ENCODE measurements at places on chromosomes 2 and 18. TPM values are rescaled to one million over a fixed set of nuclear protein-coding genes. Genes with fewer than 3 reads are reported as not detected.

DNA sequence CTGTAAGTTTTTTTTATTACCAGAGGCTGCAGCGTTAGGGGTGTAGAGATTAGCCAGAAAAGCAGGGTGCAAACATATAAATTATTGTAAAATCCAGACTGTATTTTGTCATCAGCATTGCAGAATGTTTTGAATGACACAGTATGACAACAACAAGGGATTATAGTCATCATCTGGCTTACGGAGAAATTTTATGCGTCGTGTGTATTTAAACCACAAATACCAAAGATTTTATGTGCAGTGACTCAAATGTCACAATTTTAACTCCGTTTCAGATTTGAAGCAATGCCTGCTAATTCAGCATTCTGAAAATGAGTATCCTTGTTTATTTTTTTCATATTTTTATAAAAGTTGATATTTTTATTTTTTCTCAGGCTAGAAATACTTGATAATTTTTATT, 19.4 kb upstream of the TMX3 start:
- no peak for DNase-seq

DNA sequence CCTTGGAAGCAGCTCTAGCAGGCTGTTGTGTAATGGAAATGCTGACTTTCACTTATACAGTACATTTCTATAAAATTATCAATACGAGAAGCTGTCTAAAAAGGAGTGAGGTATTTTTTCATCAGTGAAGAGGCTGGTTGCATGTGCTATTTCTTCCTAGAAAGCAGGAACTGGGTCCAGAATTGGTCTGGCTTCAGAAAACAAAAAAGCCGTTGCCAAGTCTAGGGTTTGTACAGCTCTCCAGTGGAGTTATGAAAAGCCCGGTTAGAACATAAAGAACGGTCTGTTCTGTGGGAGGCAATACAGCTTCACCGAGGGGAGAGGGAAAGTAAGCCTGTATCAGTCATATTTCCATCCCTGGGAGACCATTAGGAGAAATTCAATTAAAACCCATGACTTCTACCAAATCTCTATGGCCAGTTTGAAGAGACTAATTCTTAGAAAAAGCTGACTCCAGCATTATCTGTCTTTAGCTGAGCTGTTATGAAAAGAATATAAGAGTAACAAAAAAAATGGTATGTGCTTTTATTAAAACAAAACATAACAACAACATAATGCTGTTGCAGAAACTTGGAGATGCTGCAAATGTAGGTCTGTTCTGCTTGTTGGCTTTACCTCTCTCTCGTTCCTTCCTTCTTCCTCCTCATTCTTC, 217.0 kb downstream of the CMPK2 start:
- DNase-seq: no peak

DNA sequence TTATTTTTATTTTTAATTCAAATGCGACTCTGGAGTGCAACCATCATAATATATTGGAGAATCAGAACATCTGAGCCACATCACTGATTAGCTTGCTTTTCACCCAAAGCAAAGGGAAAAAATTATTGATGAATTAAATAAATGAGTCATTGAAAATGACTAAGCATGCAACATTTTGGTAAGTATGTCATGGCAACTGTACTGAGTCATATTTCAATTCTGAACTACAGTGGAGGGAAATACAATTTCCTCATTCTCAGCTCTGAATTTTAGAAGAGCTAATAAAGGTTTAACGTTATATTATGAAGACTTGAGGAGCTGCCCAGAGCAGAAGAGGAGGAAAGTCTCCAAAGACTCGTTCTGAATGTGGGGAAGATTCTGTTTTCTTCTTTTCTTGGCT, 89.6 kb upstream of the CCDC68 start:
- no peak for DNase-seq

GRCh38 chr2:33084433-33084832, 137.7 kb downstream of the LTBP1 start:
- no peak for DNase-seq

Gene CAPN14
- under 0.01 TPM for total RNA-seq

Gene ASPRV1
- total RNA-seq: under 0.01 TPM

DNA sequence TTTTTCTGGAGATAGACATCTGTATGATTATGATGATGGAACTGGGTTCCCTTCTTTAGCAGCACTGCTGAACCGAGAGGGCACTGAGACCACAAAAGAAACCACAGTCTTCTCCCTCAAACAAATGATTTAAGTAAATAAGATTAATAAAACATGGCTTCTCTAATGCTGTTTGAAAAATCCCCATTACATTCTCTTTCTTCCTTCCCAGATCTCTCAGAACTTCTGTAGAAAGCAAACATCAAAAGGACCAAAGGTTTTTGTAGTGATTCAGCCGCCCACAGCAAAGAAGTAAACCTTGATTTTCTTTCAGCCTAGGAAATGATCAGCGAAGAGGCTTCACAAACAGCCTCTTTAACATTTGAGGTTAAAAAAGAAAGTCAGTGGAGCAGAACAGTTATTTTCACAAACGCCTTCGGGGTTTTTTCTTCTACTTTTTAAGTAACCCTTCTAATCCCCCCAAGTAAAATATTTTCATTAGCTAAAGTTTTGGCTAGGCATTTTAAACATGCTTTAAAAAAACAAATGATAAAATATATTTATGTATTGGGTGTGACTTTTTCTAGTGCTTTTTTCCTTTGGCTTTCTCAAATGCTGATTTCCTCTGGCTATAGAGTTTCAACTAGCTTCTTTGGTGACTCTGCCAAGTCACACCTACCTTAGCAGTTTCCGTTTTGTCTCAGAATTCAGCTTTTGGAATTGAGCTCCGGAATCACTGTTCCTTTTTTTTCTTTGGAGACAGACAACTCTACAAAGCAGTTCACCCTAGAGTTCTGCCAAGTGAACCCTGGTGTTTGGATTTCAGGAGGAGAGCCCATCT, 89.6 kb downstream of the UPP2 start:
- DNase-seq: peak; percentile 15

DNA sequence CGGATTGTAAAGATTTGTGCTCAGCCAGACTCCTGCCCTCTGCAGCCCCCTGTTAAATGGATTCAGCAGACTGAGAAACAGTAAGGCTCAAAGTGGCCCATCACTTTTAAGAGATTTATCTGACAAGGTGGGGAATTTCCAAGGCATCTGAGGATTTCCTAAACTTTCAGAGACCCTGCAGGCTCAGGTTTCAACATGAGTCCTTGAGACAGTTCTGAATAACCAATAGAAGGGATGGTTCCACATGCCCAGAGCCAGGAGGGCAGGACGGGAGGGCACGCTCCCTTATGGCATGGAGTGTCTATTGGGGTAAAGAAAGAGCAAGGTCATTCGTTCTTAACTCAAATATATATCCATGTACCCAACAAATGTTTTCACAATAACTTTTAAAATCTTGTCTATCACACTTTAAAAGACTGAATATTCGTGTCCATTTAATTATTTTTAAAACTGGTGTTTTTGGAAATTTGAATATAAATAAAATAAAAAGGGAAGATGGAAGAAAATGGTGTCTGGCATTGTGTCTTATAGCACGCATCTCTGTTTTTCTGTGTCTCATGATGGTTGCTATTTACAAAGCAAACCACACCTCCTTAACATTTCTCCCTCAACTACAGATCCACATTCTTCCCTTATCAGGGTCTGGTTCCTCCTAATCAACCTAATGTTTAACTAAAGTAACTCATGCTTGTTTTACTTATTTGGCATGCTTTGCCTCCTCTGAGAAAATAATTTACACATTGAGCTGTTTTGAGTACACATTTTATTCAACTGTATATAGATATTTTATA, 56.0 kb upstream of the DSG1 start:
- no peak for DNase-seq

- DNase-seq: no peak
Measured at GRCh38 chr18:9337873-9338272, 3.3 kb downstream of the TWSG1 start.

DNA sequence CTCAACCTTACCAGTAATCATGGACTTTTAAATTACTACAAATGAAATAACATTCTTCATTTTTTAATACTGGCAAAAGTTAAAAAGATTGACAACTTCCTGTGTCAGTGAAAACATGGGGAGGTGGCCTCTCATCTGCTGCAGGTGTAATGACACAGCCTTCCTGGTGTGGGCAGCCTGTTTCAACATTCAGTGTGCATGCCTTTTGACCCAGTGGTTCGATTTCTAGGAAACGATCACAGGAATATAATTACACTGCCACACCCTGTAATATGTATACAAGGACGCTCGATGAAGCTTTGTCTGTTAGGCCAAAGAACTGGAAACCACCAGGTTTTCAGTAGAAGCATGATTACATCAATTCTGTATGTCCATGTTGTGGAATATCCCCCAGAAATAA, 68.7 kb downstream of the MTHFD2 start:
- peak; percentile 61 for DNase-seq

Gene SATB2
- 0.60 TPM for total RNA-seq

GRCh38 chr2:47160211-47160610, 5.1 kb upstream of the STPG4 start:
- no peak for DNase-seq

Gene UGT1A4
- not detected for total RNA-seq

Gene RAMP1
- total RNA-seq: not detected

DNA sequence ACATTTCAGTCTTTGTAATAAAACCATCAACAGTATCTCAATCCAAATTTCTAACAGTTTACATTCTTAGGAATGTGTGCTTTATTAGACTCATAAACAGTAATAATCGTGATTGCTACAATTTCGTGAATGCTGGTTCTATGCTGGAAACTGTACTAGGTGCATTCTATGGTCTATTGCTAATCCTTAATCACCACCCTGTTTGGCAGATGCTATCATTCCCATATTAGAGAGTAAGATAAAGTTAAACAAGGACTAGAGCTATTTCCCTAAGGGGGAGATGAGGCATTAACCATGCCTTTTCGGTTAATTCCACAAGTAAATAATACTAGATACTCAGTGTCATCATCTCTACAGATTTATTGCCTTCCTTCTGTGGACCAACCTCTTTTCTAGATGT, 244.0 kb downstream of the PAX3 start:
- no peak for DNase-seq

Gene PKDCC
- 1.5 TPM for total RNA-seq

Gene CTNNA2
- total RNA-seq: not detected

DNA sequence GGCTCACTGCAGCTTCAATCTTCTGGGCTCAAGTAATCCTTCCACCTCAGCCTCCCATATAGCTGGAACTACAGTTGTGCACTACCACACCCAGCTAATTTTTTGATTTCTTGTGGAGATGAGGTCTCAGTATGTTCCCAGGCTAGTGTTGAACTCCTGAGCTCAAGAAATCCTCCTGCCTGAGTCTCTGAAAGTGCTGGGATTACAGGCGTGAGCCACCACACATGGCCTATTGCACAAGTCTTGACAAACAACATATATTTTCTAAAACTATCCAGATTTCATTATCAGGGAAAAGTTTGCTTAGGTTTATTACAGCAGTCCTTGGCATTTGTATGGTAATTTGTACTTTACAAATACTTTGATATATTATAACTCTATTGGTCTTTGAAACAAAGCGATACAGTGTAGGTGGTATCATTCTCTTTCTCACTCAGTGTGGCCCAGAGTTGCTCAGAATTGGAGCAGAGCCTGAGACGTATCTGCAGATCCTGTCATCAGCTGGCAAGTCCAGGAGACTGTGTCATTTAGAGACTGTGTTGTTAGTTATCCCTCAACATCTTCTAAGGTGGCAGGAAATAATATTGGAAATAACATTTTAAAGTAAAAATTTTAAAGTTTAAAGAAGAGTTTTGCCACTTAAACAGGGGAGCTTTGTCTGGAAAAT, 41.4 kb downstream of the PDK1 start:
- no peak for DNase-seq

GRCh38 chr2:6653281-6653750, 212.4 kb downstream of the CMPK2 start:
- DNase-seq: no peak

GRCh38 chr2:111155610-111156009, 34.9 kb downstream of the BCL2L11 start:
- DNase-seq: no peak

DNA sequence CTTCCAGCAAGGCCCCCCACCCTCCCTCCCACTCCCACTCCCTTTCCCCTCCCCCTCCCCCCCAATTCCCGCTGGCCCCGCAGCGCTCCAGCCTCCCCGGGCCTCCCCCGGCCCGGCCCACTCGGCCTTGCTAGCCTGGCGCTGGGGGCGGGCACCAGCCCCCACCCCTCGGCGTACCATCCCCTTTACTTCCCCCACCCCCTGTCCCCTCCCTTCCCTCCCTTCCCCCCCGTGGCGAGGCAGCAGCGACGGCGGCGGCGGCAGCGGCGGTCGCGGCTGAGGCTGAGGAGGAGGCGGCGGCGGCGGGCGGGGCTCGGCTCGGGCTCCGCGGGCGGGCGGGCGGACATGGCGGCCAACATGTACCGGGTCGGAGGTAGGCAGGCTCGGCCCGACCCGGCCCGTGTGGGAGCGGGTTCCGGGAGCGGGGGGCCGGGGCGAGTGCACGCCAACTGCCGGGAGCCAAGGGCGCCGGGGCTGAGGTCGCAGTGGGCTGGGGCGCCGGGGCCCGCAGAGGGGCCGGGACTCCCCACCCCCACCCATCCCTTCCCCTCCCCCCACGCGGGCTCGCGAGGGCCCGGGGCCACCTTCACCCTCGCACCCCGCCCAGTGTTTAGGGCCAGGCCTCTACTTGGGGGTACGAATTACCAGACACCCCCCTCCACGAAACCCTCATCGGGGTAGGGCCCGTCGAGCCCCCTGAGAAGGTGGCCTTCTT, at the start of gene MTA3:
Gene MTA3, plus strand, starts transcription at position 232 of the 715 bp plus-strand sequence. Its CDS starts 114 bp downstream, at position 346.
- DNase-seq: peak; percentile 54

DNA sequence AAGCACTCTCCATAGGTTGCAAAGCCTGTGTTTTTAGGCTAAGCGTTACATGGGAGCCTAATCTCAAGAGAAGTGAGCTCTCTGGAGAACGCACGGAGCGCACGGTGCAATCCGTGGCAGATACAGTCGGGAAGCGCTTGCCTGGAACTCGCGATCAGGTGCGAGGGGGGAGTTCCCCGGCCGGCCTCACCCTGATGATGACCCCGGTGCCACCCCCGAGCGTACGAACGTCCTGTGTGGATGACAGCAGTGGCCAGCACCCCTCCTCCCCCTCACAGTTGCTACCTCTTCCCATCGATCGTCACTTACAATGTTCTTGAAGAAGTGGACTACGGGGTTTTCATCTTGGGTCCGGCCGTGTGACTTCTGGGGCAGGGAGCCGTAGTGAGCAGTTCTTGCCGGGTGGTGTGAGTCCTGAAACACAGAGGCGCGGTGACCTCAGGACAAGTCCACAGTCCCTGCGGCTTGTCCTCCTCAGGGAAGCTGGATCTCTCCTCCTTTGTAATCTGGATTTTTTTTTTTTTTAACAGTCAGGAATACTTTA, 142.9 kb downstream of the MBP start:
- no peak for DNase-seq

Gene CDKL4
- total RNA-seq: 0.79 TPM

Gene LTBP1
- 21.6 TPM for total RNA-seq

- no peak for DNase-seq
Measured at GRCh38 chr18:79848579-79849327, 51.0 kb downstream of the KCNG2 start.

Gene ITPRIPL1
- total RNA-seq: 2.0 TPM

All from lung microvascular endothelial cell (primary cell).